ENCODE measurements at places on chromosomes 7 and 10.

DNA sequence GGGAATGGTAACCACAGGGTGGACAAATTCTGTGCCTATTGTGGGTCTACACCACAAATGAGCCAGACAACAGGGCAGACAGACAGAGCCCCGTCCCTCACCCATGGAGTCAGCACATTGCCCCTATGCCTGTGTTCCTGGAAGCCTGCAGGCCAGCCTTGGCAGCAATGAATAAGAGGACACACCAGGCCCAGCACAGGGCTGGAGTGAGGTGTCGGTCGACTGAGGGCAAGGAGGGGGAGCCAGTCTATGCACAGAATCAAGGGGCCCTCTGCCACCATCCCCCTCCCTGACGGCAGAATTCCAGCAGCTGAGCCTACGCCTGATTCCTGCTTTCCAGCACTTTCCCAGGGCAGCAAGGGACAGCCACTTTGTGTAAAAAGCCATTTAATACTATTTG is 98.2 kb downstream of the CALN1 start:
- DNase-seq, result no peak

GRCh38 chr7:115516341-115516740 is 514.2 kb downstream of the TFEC start:
- no peak for DNase-seq

GRCh38 chr7:80288175-80289122 is 153.8 kb downstream of the GNAI1 start:
- no peak for DNase-seq

GRCh38 chr7:149723082-149723767 is 50.2 kb downstream of the ZNF467 start:
- no peak for DNase-seq

DNA sequence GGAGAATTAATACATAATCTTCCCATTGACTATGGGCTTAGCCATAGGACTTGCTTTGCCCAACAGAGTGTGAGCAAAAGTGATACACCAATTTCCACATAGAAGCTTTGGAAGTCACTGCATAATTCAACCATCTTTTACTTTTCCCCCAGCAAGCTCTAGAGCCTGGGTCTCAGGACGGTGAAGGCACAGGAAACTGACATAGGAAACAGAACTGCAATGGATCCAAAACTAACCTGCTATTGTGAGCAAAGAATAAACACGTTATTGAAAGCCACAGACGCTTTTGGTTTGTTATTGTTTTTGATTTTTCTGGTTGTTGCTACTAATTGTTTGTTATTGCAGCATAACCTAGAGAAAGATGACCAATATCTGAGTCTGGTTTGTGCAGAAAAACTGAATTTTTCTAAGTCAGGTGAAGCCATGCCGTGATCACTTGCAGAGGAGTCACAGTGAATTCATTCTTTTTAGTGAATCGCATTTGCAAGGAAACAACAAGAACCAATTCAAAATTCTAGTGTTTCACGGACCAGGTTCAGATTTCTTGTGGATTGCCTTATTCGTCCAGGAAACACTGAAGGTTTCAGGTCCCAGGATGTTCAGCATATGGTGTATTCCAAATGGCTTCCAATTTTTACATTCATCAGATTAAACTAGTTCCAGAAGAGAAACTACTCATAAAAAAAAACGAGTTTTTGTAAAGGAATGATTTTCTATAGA is 52.8 kb downstream of the CUBN start:
- no peak for DNase-seq

DNA sequence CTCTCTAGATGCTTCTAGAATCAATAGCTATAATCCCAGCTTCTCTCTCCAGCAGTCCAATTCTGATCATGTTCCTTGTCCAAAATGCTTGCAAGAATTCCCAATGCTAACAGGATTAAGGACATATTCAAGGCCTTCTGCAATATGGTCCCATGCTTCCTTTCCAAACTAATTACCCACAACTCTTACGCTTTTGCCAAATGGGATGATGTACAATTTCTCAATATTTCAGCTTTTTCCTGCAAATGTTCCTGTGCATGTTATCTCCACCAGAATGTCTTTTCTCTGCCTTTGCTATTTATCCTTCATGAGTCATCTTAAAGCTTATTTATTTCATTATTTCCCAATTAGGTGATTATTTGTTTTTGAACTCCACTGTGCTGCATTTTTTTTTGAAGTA is 556.4 kb downstream of the SORCS1 start:
- DNase-seq, result no peak

- DNase-seq, result no peak
Observed at GRCh38 chr7:39709768-39710311, 86.5 kb downstream of the RALA start.

GRCh38 chr10:82213784-82214183 is 338.8 kb downstream of the NRG3 start:
- DNase-seq, result no peak

DNA sequence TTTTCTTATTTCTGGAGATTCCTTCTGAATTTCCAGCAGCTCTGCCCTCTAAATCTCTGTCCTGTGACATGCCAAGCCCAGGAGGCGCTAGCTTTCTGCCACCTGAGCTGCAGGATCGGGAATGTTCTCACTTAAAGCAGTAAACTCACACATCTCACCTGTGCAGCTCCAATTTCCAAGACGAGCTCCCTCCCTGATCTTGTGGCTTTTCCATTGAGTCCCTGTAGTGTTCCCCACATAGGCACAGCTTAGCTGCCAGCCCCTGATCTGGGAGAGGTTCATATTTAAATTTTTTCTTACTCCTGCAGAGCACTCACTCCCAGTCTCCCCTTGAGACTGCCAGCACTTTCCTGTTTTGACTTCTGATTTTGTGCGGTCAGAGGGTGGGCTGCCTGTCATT is 479.3 kb downstream of the GLRX3 start:
- no peak for DNase-seq

DNA sequence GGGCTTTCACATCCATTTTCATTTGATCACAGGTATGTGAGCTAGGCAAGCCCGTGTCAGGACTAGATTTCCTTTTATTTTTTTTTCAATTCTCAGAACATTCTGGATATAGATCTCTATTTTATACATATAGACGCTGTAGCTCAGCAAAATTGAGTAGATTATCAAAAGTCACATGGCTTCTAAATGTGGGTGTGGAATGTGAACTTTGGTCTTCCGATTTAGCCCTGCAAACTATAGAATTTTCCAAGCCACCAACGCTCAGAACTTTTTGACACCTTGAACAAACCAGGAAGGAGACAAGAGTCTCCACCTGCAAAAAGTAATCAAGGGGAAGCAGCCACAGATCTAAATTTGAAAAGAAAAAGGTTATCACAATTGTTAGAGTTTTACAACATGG is 15.9 kb upstream of the FFAR4 start:
- DNase-seq, result no peak

GRCh38 chr7:76257973-76258372 is 44.5 kb upstream of the HSPB1 start:
- DNase-seq, result no peak

DNA sequence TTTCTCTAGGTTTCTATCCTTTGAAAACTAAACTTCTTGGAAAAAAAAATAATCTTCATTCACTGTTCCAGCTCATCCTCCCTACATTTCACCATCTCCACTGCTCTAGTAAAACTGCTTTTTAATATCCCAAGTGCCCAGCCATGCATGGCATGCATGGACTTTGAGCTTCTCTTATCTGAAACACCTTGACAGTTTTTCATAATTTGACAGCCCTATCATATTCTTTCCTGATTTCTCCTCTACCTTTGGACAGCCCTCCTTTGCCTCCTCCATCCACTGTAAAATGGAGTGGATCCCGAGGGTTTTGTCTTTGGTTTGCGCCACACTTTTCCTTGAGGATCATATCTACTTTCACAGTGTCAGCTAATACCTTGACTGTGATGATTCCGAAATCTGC is 212.8 kb downstream of the ANK3 start:
- DNase-seq, result peak; percentile 39

- DNase-seq, result no peak
Observed at GRCh38 chr7:69749994-69750393, 151.7 kb downstream of the AUTS2 start.

GRCh38 chr10:29657719-29658274 is 23.0 kb upstream of the SVIL start:
- DNase-seq, result no peak

DNA sequence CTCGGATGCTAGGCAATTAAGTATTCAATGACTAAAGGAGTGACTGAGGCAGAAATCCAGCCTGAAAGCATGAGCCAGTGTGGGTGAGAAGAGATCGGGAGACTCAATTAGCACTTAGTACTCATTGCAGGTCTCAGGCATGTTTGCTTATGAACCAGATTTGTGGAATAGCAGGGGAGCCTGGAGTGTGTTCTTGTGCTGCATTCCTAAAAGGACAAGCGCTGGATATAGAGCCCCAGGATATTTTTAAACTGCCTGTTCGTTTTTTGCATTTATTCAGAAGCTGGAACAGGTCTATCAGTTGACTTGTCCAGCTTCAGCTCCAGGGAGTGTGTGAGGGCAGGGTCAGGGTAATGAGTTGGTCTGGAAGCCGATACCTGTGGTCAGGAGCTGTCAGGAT is 120.3 kb downstream of the BMPER start:
- DNase-seq, result no peak

- no peak for DNase-seq
Observed at GRCh38 chr7:155741082-155741481, 71.2 kb downstream of the SHH start.

DNA sequence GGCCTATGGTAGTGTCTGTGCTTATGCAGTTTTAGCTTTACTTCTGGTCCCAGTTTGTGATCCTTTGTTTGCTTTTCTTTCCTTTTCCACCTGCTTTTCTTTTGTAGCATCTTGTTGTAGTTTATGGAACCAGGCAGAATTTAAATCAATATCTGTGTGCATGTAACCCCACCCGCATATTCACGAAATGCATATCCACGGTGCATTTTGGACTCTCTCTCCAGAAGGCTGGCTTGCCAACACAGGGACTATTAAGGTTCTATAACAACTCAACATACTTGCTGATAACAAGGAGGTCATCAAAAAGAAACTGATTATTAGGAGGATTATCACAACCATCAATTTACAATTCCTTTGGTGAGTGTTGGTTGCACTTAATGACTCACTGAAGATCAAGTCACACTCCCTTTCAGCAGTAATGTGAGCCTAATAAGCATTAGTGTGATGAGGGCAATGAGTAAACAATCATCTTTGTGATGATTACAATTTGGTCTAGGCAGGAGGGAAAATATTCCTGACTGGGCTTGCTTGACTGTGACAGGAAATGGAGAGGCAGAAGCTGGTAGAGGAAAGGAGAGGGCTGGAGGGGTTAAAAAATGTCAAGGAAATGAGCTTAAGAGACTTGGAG is 378.6 kb downstream of the REEP3 start:
- DNase-seq, result no peak
